NCI-H510A (cell line): ENCODE measurements at places on chromosomes 13 and 19.

DNA sequence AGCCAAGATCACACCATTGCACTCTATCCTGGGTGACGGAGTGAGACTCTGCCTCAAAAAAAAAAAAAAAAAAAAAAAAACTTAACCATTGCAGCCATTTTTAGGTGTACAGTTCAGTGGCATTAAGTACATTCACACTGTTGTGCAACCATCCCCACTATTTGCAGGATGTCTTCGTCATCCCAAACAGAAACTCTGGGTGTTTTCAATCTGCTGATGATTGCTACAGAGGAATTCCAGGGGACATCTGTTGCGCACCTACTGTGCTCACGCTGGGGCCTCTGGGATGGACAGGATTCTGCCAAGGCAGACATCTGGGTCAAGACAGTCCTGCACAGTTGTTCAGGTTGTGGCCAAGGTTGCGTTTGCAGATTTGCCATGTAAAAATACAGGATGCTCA lies 2.4 kb upstream of the APOC4 start:
- no peak for DNase-seq

DNA sequence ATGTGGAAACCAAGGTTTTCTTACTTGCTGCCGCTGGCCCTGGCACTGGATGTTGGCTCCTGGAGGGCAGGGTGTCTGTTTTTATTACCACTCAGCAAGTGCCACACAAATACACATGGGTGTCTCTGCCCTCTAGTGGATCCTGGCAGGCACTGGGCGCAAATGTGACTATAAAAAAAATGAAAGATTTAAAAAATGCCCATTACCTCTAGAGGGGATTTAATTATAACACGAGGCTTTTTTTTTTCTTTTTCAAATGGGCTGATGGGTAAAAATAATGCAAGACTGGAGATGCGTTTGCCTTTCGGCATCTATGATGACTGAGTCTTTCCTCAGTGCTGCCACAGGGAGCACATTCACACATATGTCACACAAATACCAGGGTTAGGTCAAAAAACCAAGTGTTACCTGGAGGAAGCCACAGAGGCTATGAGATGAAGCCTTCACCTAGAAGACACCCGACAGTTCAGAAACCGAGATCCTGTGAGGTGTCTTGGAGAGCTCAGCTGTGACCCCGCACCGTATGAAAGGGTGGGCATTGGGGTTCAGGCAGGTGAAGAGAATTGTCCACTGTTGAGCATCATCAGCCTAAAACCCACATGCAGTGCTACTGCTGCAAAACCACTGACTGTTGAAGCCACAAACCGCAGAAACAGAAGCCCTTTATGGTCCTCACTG lies 25.7 kb downstream of the CHAMP1 start:
- DNase-seq = peak; percentile 14

DNA sequence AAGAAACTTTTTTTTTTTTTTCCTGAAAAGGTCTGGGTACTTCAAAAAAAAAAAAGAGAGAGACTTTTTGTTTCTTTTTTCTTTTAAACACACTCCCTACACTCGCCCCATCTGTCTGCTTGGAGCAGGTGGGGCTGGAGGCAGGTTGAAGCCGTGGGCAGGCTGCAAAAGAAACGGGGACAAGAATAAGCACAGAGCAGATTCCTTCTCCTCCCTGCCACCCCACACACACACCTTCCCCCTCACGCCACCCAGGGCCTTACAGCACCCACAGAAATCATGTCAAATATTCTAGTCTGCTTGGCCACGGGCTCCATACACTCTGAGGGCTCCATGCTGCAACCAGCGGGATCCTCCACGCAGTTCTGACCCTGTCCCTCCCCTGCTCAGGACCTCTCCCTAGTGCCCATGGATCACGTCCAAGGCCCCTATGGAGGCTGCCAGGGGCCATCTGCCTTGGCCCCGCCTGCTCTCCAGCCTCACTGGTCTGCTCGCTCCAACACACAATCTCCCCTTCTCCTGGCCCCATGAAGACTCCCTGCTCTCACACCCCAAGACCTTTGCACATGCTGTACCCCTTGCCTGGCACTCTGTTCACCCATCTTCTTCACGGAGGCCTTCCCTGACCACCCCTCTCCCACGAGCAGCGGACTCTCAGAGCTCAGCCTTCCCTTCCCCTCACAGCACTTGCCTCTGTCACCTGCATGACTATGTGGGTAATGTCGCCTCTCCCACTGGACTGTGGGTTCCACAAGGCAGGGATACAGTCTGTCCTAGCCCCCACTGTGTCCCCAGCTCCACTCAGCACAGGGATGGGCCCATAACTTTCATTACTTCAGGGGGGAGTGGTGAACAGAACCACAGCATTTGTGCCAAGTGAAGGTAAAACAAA lies 11.4 kb downstream of the AKT2 start:
- no peak for DNase-seq

GRCh38 chr13:85223883-85224656 lies 575.1 kb downstream of the SLITRK6 start:
- DNase-seq = no peak

DNA sequence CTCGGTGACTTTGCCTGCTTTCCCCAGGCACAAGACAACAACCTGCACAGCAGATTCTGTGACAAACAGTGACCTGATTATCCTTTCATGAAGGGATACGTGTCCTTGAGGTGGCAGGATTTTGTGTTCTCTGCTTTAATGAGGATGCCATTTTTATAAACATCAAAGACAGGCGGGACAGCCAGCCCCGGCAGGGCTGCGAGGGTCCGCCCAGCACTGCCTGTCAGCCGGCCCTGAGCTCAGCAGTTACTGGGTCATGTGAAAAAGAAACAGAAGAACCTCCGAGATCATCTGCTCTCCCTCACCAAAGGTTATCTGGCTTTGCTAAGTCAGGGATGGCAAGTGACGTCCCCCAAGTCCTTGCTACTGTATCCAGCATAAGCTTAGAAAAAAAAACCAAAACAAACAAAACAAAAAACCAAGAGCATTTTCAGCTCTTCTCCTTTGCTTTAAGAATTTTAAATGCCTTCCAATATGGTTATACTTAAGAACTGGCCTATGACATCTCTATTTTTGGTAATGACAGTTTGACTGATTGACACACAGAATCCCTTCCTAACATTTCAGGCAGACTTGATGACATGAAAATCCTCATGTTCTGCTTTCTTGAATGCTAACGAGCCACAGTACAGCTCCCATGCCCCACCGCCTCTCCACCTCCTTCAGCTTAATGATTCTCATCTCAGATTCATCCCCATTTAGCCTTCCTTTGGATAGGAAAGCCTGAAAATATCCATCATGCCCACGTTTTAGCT lies 666.6 kb upstream of the ARGLU1 start:
- DNase-seq = no peak

GRCh38 chr19:21326169-21326568 lies 3.0 kb downstream of the ZNF708 start:
- no peak for DNase-seq

- DNase-seq = peak; percentile 47
Measured at GRCh38 chr19:38079926-38080380, 144.1 kb downstream of the DPF1 start.
